Peyer's patch (tissue), 4 donors: ENCODE measurements at places on chromosomes 2 and 18.
A peak's percentile ranks its signal among the peaks of the same experiment; 100 is the strongest.

GRCh38 chr2:2581331-2582159 is 250.5 kb upstream of the MYT1L start:
- DNase-seq = no peak

DNA sequence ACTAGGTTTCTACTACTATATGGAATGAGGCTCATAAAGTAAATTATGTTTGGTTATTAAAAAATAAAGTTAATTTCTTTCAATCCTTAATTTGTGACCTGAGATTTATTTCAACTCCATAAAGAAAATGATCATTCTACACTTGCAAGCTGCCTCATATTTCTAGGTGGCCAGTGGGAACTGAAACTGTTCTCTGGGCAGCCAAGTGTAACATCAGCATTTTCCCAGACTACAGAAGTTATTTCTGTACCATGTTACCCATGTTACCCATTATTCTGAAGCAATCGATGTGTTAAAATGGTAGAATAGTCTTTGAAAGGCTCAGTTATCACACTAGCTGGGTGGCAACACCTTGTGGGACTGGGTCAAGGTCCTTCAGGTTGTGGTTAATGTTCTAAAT is 139.3 kb upstream of the FBXO11 start:
- DNase-seq = no peak

DNA sequence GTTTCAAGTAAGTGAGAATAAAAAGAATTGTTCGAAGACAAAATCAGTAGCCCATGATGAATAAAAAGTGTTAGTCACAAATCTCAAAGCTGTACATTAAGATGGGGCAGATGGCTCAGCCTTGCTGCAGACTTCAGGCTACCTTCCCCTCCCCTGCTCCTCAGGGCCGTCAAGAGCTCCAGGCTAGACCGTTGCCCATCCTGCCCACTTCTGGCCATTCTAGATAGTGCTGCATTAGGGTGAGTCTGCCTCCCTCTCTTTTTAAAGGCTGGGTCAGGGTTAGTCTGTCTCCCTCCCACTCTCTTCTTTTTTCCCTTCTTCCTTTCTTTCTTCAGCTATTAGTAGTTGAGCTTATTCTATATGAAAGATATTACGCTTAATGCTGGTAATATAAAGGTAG is 86.0 kb downstream of the MAPRE2 start:
- no peak for DNase-seq

DNA sequence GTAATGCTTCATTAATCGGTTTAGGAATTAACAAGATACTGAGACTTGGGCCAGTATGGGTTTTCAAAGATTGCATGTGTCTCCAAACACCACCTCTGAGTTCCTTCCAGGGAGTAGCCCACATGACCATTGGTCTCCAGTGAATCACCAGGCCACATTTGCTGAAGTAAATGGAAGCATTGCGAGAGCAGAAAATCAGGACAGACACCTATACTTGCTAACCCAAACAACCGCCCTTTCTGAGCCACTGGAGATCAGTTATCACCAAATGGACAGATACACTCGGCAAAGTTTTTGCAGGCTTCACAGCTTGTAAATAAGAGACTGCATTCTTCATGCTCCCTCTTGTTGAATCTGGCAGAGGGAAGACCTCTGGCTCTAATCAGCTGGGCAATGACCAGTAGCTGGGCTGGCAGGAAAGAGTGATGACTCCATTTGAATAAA is 40.9 kb downstream of the GATA6 start:
- peak; percentile 79 for DNase-seq

- no peak for DNase-seq
Measured at GRCh38 chr2:220152281-220152935, 525.0 kb downstream of the SLC4A3 start.

- no peak for DNase-seq
Measured at GRCh38 chr18:55744206-55744605, 156.2 kb upstream of the TCF4 start.
